ENCODE measurements at places on chromosomes 7 and 10. TPM values are rescaled to one million over a fixed set of nuclear protein-coding genes. Genes with fewer than 3 reads are reported as not detected.

The ANKRD2 gene
- 0.15 TPM for total RNA-seq

The PLXDC2 gene
- total RNA-seq, result 30.3 TPM

The AGAP3 gene
- 26.1 TPM for total RNA-seq

DNA sequence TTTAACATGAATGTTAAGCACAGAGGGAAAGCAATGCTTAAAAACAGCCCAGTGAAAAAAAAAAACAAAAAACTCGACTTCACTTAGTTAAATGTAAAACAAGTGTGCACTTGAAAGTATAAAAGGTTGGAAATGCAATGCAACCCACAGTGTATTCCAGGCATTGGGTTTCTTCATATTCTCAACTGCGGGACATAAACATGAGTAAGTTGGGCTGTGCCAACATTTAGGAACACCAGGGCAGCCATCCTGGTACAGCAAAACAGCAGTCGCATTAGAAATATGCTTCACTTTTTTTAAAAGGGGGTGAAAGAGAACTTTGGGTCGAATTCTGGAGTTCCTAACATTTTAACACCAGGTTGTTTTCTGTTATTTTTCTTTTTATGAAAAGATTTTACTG, 937 bp downstream of the STEAP1 start:
- DNase-seq, result no peak

DNA sequence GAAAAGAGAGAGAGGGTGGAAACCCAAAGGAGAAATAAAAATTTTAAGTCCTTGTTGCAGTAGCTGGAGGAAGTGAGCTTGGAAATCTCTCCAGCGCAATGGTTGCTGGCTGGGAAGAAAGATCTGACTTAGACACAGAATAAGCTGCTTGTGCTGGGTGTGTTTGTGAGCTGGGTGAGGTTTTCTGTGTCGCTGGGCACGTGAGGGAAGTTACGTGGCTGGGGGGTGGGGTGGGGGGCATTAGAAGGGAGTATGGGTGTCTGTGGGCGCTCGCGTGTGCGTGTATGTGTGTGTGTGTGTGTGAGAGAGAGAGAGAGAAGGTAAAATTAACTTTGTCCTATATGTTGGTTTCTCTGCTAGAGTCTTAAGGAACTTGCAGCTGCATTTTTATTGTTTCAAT, 11.6 kb downstream of the TCF7L2 start:
- DNase-seq, result no peak

DNA sequence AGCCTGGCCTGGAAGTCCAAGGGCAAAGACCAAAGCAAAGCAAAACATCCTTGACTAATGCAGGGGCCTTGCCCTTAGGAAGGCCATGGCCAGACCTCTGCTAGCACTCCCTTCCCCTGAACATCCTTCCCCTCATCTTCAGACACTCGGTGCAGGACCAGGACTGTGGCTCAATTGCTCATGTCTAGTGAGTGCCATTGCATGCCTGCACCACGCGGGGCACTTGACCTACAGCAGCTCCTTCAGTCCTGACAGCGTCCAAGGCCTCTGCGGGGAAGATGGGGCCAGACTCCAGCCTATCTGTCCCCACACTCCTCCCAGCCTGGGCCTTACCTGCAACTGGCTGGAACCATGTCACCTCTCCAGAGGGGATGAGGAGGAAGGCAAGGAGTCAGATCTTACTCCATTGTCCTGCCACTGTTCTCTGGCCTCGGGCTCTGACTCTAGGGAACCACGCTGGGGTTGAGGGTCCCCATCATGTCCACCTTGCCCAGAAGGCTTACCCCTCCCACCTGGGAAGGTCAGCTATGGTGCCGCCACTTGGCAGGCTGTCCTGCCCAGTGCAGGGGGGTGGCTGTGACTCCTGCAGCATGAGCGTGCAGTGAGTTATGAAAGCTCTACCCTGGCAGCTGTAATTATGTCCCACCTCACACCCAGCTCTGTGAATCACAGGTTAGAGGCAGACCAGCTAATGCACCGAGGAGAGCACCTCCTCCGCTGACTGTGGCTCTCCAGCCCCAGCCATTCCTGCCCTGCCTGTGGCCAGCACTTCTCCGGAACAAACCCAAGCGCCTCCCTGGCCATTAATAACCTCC, 16.1 kb downstream of the DRGX start:
- no peak for DNase-seq

DNA sequence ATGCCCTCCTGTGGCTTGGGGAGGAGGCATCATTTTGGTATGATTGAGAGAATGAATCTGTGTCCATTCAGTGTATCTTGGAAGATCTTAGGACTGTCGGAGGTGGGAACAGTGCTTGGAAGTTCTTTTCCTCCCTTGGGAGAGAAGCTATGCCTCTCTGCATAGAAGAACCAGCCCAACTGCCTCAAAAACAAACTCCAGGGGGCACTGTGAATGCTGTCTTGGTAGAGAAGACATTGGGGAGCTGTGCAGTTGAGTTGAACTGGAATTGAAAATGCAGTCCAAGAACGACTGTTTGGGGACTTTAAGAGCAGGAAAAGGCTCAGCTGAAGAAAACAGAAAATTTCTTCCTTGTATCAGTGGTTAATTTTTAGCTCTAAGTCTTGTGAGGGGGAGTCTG, 4.9 kb upstream of the GJD4 start:
- DNase-seq, result no peak

DNA sequence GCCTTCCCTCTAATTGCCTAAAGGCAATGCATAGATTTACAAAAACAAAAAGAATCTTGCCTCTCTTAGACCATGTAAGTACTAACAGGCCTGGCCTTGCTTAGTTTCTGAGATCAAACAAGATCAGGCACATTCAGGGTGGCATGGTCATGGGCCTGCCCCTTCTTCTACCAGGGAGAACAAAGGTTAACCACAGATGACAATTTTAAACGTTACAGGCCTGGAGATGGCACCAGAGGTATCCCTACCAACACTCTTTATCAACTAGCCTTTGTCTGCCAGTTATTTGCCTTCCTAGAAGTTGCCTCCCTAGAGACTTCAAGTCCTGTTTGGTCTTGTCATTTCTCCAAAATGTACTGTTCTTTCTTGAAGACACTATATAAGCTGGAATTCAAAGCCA, 252.6 kb downstream of the DOCK4 start:
- no peak for DNase-seq

DNA sequence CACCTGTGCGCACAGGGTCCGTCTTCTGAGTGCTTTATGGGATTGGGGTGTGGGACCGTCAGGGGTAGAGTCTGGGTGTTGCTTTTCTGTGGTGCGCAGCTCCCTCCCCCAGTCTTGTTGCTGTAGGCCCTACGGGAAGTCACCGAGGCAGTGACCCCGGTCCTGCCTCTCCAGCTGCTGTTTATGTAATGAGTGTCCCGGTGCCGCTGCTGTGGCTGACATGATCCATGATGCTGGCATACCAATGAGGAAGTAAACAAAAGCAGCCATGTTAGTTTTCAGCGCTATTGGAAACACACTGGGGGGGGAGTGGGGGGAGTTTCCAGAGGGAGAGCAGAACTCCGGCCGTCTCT, 1.1 kb downstream of the TRIM8 start:
- DNase-seq, result peak; percentile 80

DNA sequence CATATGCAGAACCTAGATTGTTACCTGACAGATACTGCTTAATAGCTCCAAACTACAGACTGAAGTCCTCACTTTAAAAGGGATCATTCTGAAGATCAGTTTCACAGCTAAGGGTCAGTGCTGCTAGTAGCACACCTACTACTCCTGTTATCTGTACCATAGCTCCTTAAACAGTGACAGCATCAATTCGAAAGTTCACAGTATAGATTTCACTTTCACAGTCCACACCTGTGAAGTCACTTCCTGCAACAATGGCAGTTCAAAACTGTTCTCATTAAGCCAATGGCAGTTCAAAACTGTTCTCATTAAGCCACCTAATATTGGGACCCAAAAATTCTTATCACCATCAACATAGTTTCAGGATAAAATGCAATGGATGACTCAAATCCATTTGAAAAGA, 10.7 kb upstream of the FHIP2A start:
- DNase-seq, result no peak

- no peak for DNase-seq
These were observed 1.3 kb upstream of the SCRN1 start for GRCh38 chr7:29990931-29991330.
